ENCODE measurements at places on chromosomes 7 and 10.

GRCh38 chr10:79310200-79310865 is 36.9 kb upstream of the PPIF start:
- no peak for DNase-seq

DNA sequence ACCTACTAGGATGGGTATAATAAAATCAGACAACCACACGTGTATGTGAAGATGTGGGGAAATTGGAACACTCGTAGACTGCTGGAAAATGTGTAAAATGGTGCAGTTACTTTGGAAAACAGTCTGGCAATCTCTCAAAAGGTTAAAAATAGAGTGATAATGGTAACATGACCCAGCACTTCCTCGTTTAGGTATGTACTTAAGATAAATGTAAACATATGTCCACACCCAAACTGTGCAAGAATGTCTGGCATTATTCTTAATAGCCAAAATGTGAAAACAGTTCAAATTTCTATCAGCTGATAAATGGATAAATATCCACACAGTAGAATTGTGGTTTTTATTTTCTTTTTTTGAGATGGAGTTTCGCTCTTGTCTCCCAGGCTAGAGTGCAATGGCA is 272.8 kb downstream of the ZNF248 start:
- no peak for DNase-seq

DNA sequence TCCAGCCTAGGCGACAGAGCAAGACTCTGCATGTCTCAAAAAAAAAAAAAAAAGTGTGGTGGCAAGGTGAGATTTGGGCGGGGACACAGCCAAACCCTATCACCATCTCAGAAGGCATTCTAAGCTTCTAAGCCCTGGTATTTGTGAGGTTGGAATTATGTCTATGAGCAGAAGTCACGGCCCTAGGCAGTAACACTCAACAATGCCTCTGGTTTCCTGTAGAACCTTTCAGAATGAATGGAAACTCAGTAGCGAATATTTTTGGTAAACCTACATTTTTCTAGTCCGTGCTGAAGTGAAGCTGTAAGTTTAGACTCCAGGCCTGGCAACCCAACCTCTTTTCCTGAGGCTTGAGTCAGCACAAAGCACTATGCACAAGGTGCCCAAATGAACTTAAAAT is 88.3 kb downstream of the FAM107B start:
- peak; percentile 63 for DNase-seq

- no peak for DNase-seq
Measured at GRCh38 chr10:97483506-97483905, 14.7 kb downstream of the MMS19 start.

- DNase-seq: no peak
Measured at GRCh38 chr10:99617696-99618095, 2.5 kb downstream of the SLC25A28 start.

GRCh38 chr7:159240962-159241361 is 96.3 kb upstream of the VIPR2 start:
- DNase-seq: no peak

- no peak for DNase-seq
Measured at GRCh38 chr7:44062180-44062902, 3.0 kb downstream of the PGAM2 start.

DNA sequence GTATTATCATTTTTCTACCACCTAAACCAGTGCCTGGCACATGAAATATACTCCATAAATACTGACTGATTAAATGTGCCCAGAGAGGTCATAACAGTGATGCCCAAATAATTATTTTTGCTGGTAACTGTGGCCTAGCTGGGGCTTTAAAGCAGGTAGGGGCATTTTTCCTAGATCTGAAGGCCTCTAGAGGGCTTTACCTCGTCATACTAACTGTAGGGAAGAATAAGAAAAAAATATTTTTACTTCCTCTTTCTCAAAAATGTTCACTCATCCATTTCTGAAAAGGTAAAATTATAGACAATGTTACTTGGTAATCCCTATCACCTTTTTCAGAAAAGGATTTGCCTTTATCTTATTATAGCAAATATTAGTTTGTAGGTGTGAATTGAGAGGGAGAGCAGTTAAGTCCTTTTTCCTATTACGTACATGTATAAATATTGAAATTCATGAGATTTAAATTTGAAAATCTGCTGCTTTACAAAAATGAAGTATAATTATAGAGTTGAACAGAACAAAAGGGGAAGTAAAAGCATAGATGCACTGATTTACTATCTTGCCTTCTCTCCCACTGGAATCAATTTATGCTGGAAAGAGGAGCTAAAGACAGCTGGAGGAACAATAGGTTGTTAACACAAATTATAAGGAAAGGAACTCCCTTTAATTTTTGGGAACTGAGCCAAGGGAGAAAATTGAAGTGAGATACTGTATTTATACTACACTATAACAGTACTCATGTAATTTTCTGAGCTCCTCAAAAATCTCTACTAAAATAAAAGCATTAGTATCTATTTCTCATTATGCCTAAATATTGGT is 71.5 kb upstream of the NOBOX start:
- no peak for DNase-seq

GRCh38 chr7:17623546-17624185 is 316.6 kb downstream of the SNX13 start:
- DNase-seq: no peak

- DNase-seq: no peak
Measured at GRCh38 chr7:113404245-113404644, 285.9 kb upstream of the SMIM30 start.

DNA sequence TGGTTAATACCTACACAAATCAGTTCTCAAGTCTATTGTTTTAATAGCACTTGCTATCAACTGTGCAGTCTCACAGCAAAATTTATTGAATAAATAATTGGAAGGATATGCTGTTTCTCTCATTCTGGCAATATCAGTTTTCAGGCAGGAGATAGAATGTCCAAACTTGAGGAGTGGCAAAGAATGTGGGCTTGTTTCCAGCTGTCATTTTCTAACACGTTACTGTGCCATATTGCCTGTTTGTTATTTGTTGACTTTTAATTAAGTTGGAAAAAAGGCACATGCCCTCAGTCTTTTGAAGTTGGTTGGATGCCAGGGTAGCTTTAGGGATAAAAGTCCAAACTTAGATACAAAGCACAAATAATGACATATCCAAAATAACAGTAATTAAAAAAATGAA is 52.2 kb downstream of the MAGI2 start:
- DNase-seq: no peak

DNA sequence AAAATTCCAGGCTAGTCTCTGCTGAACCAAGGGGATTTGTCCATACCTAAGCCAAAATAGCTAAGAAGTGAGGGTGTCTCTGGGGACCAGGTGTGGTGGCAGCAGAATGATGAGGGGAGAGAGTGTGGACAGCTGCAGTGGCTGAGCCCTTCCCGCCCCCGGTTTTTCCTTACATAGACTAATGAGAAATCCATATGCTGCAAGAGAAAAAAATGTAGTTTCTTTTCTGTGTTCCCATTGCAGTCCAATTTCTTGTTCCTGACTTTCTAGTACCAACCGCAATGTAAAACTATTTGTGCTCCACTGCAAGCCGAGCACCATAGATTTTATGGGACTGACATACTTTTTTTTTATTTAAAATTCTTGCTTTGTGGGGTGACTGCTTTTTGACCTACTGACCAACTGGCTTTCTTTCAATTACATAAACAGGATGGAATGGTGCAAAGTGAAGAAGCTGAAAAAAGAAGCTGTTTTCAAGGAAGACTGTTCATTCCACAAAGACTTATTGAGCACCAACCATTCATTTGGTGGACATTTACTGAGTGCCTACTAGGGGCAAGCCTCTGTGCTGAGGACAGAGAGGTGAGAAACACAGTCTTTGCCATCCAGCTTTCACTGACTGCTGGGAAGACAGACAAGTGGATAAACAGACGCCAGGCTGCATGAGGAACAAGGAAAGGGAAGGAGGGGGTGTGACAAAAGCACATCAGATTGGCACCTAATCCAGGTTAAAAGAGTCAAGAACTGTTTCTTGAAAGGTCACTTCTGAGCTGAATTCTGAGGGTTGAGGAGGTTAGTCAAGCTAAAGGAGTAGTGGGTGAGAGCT is 9.8 kb downstream of the CEP41 start:
- peak; percentile 76 for DNase-seq

DNA sequence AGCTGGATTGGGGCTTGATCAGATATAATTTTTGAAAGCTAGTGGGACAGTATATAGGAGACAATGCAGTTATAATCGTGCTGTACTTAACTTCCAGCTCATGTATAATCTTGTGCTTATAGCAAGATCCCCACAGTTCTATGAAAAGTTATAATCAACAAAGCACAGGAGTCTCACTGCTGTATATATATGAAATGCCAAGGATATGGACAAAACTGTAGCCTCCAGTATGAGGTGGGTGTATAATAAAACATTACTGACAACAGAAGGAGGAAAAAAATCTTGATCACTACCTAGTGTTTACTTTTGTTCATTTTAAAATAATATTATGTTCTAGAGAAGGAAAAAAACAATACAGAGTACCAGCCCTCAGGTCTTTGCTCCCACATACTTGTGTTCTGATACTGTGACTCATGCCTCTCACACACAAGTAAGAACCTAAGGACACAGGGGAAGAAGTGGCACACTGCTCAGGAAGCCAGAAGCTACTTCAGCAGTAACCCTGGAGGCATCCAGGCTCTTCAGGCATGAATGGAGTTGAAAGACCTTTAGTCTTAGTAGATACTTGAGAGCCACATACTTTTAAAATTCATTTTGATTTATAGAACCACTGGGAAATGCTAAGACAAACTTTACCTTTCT is 265.7 kb upstream of the IMMP2L start:
- DNase-seq: no peak

GRCh38 chr7:157799076-157799685 is 462.4 kb downstream of the DNAJB6 start:
- no peak for DNase-seq

GRCh38 chr7:143974459-143974858 is 19.8 kb downstream of the OR2F1 start:
- peak; percentile 10 for DNase-seq

- DNase-seq: no peak
Measured at GRCh38 chr10:124155781-124156435, 62.5 kb upstream of the CHST15 start.

GRCh38 chr7:48118041-48118440 is 29.0 kb downstream of the UPP1 start:
- no peak for DNase-seq

- DNase-seq: no peak
Measured at GRCh38 chr10:67306588-67307205, 380.9 kb downstream of the LRRTM3 start.

GRCh38 chr10:107656932-107657331 is 492.4 kb upstream of the SORCS1 start:
- DNase-seq: no peak

- no peak for DNase-seq
Measured at GRCh38 chr7:133165001-133165400, 83.1 kb upstream of the CHCHD3 start.

DNA sequence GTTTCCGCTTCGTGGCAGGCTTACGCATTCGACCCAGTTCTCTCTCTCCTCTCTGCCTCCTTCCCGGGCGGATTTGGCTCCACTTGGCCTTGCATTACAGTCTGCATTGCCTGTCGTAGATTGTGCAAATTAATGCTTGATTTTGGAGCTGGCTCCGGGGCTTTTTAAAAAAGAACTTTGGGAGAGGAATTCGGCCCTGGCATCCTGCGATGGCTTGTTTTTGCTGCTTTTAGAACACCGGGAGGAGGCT is 767 bp downstream of the EIF4EBP2 start:
- no peak for DNase-seq

GRCh38 chr7:155489862-155490696 is 32.1 kb downstream of the EN2 start:
- no peak for DNase-seq

GRCh38 chr7:3042861-3043489 is 692 bp downstream of the CARD11 start:
- DNase-seq: no peak

DNA sequence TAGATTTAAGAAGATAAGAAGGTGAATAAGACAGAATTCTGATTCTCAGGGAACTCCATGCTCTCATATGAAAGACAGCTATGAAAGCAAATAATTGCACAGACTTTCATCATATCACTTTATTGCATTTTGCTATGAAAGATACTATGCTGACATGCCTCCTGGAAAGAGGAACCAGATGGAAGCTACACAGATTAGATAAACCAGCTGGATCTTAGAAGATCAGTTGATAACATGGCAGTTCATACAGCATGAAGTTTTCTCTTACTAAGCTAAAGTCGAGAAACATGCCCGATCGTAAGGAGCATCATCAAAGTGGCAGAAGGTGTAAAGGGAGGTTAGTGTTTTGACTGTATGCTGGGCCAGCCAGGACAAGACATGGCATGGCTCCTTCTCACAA is 112.5 kb upstream of the DPP6 start:
- DNase-seq: no peak

DNA sequence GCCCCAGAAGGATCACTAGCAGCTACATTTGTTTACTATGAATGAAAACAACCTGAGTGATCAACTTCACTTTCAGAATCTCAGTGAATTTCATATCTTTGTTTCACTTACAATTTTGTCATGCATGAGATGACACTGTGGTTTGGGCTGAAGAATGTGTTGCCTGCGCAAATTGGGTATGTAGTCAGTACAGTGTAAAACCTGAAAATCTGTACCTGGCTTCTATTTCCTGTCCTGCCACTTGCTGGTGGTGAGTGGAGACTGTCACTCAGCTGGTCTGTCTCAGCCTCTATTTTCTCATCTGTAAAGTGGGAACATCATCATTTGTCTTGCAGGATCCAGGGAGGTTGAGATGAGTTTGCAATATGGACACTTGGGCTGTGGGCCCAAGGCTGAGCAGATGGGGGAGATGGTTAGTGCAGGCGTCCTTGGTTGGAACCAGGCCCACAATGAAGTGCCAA is 118.0 kb downstream of the WDFY4 start:
- DNase-seq: no peak

GRCh38 chr10:2681891-2682290 is 385.5 kb upstream of the PFKP start:
- DNase-seq: no peak

- no peak for DNase-seq
Measured at GRCh38 chr7:27156916-27157701, 634 bp upstream of the HOXA7 start.

DNA sequence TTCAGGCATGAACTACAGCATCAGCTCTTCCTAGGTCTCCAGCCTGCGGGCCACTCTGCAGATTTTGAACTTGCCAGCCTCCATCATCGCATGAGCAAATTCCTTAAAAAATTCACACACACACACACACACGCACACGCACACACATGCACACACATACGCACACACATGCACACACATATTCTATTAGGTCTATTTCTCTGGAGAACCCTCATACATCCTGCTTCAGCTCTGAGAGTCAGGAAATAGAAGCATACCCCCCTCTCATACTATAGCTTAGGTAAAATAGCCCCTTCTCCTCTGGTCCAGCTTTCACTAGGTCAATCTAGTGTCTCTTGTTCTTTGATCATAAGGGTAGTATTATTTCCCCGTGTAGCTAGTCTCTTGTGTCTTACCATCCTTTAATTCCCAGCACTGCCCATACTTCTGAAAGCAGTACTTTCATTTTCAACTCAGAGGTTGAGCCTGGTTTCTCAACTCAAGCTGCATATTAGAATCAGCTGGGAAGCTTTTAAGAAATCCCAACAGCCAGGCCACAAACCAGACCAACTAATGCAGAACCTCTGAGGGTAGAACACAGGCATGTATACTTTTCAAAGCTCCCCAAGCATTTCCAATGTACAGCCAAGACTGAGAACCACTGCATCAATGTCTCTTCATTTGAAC is 30.9 kb upstream of the ITGB8 start:
- DNase-seq: no peak

GRCh38 chr10:77608281-77608680 is 29.3 kb downstream of the KCNMA1 start:
- no peak for DNase-seq

Measured in BJ (cell line).